ENCODE measurements at places on chromosomes 5 and 9.
A peak's percentile ranks its signal among the peaks of the same experiment; 100 is the strongest.

DNA sequence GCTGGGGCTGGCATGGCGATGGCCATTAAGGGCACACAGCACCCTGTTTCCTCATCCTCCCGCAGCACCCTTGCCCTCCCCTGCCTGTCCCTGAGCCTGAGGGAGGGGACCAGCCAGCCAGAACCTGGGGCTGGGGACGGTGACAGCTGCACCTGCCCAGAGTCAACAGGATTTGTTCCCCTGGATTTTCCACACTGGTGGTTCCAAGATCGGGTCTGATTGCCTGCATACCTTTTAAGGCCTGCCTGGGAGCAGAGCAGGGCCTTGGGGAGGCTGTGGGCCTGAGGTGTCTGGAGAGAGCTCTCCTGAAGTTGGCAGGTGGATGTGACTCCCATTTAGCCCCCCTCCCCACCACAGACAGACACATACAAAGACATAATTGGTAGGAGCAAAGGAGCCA is 61.0 kb upstream of the C5orf58 start:
- DNase-seq: no peak

- DNase-seq: no peak
Measured at GRCh38 chr9:11312966-11313365, 700.2 kb upstream of the PTPRD start.

- peak; percentile 95 for DNase-seq
Measured at GRCh38 chr5:61916621-61917620, 389.1 kb upstream of the KIF2A start.

DNA sequence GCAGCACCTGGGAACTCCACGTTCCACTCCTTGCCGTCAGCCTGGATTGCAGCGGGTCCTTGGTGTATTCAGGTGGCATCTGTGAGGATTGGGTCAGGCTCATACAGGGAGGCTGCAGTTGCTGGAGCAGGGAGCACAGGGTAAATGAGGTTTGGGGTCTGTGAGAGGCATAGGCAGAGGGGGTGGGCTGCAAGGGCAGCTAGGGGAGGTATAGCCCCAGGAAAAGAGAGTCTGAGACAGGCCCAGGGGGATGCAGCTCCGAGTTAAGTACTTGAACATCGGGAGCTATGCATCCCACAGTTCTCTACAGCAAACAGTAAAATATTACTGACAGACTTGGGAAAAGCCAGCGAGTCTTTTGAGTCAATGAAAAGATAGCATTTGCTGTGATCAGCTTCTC is 101.6 kb downstream of the TRIO start:
- no peak for DNase-seq

DNA sequence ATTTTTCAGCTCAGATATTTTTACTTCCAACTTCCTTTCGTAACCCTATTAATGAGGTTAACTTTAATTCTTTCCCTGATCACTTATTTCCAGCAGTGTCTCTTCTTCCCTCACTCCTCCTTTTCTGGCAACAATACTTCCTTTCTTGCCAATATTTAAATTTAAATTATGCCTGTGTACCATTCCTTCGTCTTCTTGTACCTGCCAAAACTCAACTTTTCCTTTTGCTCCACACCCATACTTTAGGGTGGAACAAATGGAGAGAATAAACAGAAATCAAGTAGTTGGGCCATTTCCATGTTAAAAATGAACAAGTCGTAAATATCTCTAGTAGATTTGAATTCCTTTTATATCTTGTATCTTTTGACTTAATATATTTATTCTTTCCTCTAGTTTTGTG is 66.0 kb downstream of the FER start:
- DNase-seq: no peak

Measured in RCC 7860 (cell line).